EL (cell line): ENCODE measurements at places on chromosomes 5 and 9.

GRCh38 chr5:102719886-102720285 lies 35.2 kb upstream of the PAM start:
- DNase-seq = peak; percentile 26

GRCh38 chr5:1488882-1489680 lies 34.7 kb downstream of the LPCAT1 start:
- DNase-seq = peak; percentile 63

GRCh38 chr5:38286002-38286401 lies 27.6 kb downstream of the EGFLAM start:
- no peak for DNase-seq

DNA sequence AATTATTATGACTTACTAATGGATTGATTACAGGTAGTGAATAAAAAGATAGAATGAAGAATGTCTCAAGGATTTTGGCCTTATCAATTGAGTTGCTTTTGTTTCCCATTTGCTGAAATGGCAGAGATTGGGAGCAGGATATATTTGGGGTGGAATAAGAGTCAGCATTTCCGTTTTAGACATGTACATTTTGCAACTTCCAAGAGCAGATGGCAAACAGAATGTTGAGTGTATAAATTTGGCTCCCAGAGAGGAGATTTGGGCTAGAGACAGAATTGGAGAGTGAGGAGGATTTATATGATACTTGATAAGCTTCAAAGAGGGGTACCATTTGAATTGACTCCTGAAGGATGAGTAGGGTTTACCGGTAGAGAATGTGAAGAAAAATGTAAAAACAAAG lies 437.9 kb upstream of the PAPPA start:
- no peak for DNase-seq

DNA sequence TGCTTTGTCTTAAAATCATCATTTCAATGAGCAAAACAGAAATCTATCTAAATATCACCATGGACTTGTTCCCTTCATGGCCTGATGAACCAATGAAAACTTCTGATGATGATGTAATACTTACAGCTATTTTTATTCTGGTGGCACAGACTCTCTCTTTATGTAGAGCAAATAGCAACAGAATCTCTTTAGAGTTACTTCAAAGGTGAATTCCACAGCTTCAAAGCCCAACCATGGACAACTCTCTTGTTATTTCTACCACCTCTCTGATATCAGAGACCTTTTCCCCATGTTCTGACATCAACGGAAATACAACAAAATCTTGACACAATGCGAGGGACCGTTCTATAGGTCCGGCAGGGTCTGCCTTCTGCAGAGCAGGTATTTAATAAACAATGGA lies 70.1 kb downstream of the RETREG1 start:
- peak; percentile 15 for DNase-seq

- no peak for DNase-seq
These were observed 367.9 kb downstream of the DIRAS2 start for GRCh38 chr9:90274725-90275124.

DNA sequence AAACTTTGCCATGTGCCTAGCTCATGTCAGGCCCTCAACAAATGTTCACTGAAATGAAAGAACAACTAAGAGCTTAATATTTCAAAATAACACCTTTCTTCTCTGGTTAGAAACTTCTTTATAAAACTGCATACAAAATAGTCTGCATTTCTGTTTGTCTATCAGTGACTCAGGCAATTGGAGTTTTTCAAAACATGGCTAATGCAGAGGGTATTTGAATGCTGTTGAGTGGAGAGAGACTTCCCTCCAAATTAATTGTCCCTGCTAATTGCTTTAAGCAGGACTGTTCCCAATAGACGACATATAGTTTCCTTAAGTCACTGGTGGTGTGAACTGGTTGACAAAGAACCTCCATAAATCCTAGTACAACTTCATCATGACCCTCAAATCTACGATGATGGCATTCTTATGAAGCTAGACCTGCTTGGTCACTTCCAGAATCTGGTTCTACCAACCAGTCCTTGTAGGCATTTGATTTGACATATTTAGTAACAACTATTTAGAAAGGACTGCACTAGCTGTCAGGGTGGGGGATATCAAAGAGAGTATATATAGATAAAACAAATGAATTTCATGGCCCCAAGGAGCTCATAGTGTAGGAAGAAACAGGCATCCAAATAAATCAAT lies 84.5 kb downstream of the PRLR start:
- DNase-seq = peak; percentile 40

DNA sequence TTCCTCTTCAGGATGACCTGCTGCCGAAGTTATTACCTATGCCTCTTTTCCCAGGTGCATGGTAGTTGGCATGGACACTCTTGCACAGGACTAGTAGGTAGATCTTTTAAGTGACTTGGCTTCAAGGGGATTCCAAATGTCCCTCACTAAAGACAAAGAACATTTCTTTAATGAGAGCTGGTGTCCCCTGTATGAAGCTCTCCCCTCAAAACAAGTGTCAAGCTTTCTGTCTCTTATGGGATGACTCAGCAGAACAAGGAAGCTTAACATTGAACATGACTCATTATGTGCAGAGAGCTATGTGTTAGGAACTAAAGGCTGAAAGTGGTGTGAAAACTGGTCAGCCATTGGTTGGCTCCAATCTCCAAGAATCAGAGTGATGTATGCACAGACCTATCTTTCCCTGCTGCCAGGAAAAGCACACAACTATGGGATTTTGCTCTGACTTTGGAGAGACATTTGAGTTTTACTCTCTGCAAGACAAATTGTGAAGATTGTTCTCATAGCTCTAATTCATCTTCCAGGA lies 120.5 kb downstream of the PRDM6 start:
- DNase-seq = peak; percentile 77

GRCh38 chr9:69155341-69156030 lies 18.6 kb upstream of the TJP2 start:
- peak; percentile 22 for DNase-seq

DNA sequence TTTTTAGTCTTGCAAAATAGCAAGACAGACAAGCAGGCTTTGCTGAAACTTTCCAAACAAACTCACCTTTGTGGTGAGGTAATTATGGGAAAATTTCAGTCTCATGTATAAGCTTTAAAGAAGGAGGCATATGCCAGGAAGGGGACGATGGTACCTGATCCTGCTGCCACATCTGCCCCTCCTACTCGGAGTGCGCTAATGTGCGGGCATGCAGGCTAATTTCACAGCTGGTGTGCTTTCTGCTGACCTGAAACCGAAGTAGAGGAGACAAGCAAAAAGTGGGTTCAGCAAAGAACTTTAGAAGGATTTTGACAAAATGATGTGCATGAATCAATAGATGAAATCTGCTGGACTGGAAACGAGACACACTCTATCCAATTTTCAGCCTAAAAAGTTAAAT lies 117.1 kb upstream of the IRX4 start:
- DNase-seq = no peak

DNA sequence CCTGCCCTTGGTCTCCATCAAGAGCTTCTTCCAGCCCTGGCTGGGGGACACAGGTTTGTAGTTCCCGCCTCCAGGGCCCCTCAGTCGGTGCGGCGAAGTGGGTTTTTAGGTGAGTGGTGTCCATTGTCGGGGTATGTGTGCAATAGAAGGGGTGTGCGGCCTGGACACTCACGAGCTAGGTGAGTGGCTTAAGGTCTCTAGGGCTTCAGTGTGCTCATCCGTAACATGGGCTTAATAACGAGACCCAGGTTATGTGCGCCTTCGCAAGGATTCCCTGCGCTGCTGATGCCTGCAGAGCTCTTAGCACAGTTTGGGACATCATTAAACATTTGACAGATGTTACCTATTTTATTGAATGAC lies 656 bp downstream of the CEP78 start:
- DNase-seq = peak; percentile 34

- DNase-seq = no peak
These were observed 33.8 kb downstream of the TNC start for GRCh38 chr9:115084157-115084556.

- DNase-seq = peak; percentile 23
These were observed 251.5 kb upstream of the TNC start for GRCh38 chr9:115369322-115369957.

- no peak for DNase-seq
These were observed 153.8 kb upstream of the CYLC2 start for GRCh38 chr9:102841376-102841775.

GRCh38 chr9:38417003-38417945 lies 7.0 kb downstream of the IGFBPL1 start:
- DNase-seq = peak; percentile 30

DNA sequence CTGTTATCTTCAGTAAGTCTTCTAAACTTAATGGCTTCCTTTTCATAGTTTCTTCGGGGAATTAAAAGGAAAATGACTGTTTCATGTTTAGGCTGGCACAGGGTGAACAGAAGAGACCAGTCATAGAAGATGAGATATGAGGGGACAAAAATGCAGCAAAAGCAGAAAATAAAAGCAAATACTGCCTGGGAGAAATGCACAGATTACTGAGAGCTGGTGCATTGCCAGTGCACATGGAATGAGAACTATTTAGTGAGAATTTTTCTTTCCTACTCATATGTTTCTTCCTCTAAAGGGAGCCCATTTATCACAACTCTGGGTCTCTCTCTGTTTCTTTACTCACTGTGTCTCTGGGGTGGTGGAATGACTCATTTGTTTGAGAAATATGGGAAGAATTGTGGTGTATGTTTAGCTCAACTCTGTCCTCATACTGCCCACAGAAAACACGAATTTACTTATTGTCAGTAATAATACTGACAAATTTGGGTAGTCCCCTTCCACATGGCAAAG lies 25.9 kb upstream of the ANKRD55 start:
- DNase-seq = peak; percentile 96

GRCh38 chr9:136198605-136199083 lies 6.3 kb downstream of the LHX3 start:
- DNase-seq = no peak

GRCh38 chr5:107072967-107073366 lies 597.8 kb downstream of the EFNA5 start:
- no peak for DNase-seq

GRCh38 chr5:152218694-152219093 lies 186.4 kb downstream of the NMUR2 start:
- no peak for DNase-seq

- DNase-seq = no peak
These were observed 29.3 kb upstream of the PDE8B start for GRCh38 chr5:77181173-77181572.

DNA sequence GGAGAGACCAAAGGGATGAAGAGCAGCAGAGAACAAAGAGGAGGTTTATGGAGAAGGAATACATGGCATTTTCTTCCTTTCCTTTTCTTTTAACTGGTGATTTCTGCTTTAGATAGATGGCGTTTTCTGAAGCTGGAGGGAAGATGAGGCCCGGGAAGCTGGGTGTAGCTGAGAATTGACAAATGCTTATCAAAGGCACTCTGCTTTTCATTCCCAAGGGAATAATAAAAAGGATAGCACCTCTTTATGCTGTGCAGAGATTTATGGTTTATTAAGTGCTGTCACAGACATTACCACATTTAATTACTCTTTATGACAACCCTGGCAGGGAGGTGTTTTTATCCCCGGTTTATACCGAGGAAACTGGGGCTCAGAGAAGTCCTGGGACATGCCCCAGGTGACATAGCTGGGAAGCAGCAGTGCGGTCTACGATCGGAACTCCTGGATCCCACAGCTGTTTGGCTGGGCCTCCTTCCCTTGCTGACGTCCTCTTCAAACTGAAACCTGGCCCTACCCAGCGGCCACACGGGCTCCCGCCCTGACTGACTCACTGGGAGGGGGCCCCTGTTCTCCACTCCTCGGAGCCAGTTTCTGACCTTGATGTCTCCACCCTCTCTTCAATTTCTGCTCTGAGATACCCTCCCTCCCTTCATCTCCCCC lies 8.2 kb upstream of the EPB41L4B start:
- DNase-seq = peak; percentile 53

- DNase-seq = no peak
These were observed 67.7 kb downstream of the ADAMTS16 start for GRCh38 chr5:5207828-5208227.

GRCh38 chr9:36738318-36738976 lies 165.8 kb downstream of the MELK start:
- DNase-seq = peak; percentile 42

GRCh38 chr9:96141666-96142065 lies 160.3 kb downstream of the HSD17B3 start:
- peak; percentile 25 for DNase-seq

GRCh38 chr9:14563902-14564624 lies 129.2 kb downstream of the ZDHHC21 start:
- DNase-seq = no peak

DNA sequence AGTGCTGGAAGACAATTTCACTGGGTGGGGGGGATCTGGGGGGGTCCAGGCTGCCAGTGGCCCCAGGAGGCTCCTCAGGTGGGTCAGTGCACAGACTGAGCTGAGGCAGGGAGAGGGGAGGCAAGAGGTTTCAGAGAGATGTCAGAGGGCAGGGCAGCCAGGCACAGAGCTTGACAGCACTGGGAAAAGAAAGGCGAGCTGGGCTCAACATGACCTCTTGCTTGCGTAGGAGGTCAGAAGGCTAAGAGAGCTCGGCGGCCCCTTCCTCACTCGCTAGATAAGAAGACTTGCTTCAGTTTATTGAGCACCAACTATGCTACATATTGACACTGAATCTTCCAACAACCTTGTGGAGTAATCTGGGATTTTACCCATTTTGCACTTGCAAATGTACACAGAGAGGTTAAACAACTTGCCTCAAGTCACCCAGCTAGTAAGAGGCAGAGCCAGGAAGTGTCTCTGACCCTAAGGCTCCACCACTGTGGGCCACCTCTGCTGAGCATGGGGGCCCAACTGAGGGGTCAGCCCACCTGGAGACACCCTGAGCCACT lies 3.5 kb downstream of the PDLIM7 start:
- DNase-seq = no peak

DNA sequence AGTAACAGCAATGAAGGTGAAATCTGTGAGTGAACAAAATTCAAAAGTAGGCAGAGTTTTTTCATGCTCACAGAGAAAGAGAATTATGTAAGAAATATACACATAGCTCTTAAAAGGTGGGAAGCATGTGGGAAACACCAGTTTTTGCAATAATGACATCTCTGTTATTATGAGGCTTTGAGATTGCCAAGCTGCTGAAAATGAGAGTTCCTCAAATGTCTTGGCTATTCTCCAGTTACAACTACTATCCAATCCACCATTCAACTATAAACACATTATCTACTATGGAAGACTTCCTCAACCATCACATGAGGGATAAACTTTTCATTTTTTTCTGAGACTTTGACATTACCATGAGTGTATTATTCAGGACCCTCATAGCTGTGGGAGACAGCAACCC lies 420.8 kb upstream of the ACTBL2 start:
- no peak for DNase-seq

- DNase-seq = peak; percentile 66
These were observed at the start of gene CSF2 for GRCh38 chr5:132073231-132074013. CSF2 (plus strand) TSS chr5:132073789; CDS start chr5:132073824, 35 bp downstream.

DNA sequence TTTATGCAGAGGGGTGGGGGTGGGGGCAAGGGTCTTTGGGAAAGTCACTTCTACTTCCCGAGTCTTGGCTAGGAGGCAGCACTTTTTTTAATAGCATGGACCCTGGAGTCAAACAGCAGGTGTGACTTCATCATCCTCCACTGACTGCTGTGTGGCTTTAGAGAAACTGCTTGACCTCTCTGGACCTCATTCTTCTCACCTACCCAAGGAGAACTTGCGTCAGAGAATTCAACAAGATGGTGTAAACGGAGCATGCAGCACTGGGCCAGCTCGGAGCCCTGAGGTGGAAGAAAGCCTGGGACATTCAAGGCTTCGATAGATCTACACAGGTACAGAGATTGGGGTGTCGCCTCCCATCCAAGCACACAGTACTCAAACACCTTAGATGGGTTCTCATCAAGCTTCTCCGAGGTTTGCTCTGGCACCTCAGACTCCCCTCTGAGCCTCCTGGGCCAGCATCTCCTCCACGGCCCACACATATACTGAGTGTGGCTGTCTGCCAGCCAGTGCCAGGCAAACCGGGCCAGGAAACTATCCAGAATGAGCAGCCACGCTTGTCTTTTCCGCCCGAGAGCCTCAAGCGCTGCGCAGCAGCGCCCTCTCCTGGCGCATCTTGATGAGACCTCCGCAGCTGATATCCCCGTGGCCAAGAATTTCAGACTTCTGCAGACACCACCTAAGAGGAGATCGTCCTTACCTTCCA lies 4.6 kb upstream of the SLC25A48 start:
- DNase-seq = peak; percentile 56
